NCI-H446 treated with DMSO at 0.1 percent for 48 hours (cell line): ENCODE measurements at places on chromosomes 12 and 14.
A peak's percentile ranks its signal among the peaks of the same experiment; 100 is the strongest.

DNA sequence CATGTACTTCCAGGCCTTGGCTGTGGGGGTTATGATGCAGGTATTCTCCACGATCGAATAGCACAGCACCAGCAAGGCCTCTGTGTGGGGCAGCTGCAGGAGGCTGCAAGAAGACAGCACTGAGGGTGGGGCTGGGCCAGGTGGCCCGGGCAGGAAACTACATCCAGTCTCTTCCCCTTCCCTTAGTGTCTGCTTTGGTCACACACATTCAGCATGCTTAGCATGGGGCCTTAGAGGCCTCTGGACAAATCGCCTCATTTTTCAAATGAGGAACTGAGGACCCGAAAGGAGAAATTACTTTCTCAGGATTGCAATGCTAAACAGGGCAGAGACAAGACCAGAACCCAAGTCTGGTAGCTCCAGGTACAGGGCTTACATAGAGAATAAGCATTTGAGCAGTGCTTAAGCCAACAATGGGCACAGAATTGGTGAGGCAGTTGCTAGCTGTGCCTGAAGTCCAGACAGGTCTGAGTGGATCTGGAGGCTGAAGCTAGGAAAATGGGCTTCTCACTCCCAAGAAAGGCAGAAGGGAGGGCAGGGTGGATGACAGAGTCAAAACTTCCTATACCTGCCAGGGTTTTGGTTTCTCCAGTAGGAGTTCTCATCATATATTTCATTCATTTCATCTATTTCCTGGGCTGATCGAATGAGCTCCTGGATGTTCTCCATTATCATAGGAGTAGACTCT is 3.5 kb downstream of the ACRBP start:
- no peak for DNase-seq

DNA sequence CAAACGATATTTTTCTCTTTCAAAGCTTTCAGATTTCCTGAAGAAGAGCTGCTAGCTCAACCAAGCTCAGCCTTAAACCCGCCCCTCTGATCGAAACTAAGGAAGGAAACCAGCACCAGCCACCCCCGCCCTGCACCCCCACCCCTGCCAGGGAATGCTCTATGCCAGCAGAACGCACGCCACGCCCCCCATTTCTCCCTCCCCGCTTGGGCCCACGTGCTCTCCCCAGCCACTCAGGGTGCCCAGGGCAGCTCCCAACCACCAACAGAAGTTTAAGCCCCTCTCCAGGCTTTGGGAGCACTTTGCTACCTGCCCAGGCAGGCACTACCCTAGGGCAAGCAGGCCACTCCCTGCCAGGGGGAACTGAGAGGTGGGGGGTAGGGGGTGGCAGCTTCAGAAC is 18.8 kb upstream of the KRT78 start:
- DNase-seq, result no peak

DNA sequence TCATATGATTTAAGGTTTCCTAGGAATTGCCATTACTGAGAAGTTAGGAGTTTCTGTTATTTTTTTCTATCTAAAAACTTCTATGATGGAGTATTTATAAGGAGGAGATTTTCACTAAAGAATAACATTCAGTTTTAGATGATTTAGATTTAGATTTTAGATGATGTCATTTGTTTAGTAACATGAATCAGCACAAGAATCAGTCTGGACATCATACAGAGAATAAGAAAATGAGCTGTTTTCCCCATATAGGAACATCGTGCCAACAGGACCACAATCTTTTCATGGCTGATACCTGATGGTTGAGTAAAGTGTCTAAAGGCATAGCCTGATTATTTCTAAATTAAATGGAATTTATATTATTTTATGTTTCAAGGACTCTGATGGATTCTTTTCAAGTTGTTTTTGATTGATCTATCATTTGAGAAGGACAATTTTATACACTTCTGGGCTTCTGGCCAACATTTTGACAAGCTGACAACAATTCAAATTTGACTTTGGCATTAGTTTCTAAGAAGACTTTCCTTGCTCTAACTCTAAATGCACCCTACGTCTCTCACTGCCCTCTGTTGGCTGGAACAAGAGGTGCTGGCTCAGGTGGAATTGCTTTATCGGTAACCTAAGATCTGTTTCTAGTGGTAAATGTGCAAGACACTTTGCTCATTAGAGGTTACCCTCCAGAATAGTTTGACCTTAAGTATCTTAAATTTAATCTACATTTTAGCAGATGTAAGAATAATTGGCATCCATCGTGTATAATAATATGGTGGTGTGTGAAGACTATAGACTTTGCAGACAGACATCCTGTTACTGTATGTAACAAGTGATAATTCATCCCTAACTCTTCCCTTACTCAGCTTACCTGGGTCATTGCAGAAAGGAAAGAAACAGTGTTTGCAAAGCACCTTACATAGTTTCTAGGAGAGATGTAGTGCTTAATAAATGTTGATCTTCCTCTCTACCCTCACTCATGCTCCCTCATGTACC is 42.8 kb upstream of the CPSF6 start:
- peak; percentile 12 for DNase-seq

- DNase-seq, result no peak
Observed at GRCh38 chr12:131911851-131912477, 17.1 kb upstream of the PUS1 start.

DNA sequence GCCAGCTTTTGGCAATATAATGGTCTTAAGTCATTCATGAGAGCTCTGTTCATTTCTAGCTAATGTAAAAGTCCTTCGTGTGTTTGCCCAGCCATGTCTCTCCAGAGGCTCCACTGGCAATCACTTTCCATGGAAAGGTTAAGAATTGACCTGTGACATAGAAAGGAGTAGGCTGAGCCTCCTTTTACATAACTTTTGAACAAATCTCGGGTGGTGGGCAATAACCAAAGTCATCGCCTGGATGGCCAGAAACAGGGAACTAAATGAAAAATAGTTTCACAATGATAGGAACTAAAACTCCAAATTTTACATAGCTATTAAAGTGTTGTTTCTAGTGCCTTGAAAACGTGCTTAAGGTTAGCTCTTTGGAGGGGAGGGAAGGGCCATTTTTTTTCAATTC is 6.5 kb downstream of the BHLHE41 start:
- DNase-seq, result no peak

GRCh38 chr12:60494244-60494643 is 898.4 kb downstream of the SLC16A7 start:
- DNase-seq, result no peak
